ENCODE measurements at places on chromosomes 1 and 21.

DNA sequence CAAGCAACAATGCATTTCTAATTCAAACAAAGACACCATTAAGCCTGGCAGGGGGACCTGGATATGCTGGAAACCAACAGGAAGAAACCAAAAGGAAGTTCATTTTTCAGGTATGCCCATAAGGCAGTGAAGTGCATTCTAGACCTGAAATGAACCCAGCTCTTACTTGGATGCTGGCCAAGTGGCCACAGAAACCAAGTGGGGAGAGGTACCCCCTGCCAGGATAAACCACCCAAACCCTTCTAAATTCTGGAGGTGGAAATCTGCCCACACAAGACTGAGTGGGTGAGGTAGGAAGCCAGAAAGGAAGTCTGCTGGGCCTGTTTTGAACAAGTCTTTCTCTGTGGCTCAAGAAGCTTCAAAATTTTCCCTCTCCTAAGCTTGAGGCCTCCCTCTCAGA, 2.6 kb downstream of the CD5L start:
- DNase-seq, result no peak

DNA sequence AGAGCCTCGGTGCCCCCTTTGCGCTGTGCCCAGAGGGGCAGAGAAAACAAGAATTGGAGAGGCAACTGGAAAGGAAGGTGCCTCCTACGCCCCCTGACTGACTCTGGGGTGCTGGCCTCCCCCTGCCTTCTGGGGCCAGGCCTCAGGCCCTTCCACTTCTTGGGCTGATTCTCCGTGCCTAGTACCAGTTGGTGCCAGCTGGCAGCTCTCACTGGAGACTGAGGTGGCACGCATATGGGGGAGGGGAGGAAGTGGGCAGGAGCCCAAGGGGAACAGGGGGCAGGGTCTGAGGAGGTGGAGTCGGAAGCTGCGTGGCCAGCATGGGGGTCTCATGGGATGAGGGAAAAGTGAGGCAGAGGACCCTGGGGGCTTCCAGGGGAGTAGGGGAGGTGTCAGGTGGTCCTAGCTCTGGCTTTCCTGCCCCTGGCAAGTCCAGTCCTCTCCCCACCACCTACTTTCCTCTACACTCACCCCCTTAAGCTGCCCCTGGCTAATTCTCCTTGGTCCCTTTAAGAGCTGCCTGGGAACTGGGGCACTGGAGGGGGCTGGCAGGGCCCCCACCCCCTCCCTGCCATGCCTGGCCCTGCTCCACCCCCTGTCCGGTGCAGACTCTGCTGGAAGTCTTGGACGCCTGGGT, 6.5 kb upstream of the SEMA4A start:
- DNase-seq, result no peak

DNA sequence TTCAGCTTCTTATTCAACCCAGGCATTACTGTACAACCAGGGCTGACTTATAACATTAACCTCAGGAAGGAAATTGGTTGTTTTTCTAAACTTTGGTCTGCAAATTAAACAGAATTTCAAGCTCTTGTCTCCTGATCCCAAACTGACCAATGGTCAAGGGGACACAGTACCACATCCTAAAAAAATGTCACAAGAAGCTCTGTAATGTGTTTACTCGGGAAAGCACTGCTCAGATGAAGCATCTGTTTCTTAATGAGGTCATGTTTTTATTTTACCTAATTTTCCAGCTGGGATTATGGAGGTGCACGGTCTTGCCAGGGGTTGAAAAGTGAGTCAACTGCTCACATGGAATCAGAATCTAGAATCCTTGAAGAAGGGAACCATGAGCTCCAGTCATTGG, 18.7 kb downstream of the ADAMTS5 start:
- DNase-seq, result no peak

- no peak for DNase-seq
These were observed 327.0 kb downstream of the NPHP4 start for GRCh38 chr1:5664906-5665875.

GRCh38 chr1:179298952-179299351, 5.4 kb downstream of the SOAT1 start:
- DNase-seq, result no peak

- DNase-seq, result no peak
These were observed 452 bp downstream of the LEFTY2 start for GRCh38 chr1:225940385-225941151.

DNA sequence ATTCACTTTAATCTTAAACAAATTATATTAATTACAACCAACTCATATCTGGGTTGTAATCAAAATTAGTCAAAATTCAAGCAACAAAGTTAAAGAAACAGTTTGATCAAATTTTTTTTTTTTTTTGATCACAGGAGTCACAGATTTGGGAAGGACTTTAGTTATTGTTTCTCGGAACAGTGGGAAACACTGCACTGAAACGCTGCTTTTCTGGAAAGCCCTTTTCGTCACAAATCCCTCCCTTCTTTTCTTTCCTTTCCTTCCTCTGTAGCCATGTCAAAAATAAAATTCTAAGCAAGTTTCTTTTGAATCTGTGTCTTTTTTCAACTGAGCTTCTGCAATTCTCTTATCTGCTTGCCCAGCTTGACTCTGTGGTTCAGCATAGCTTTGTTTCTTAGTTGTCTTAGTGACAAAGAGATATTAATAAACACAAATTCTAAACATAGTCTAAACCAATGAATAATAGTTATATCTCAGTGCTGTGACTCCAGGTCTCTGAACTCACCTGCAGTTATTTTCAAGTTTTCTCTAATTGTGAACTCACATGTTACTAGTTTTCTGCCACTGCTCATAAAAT, 53.8 kb downstream of the PTGS2 start:
- DNase-seq, result no peak

DNA sequence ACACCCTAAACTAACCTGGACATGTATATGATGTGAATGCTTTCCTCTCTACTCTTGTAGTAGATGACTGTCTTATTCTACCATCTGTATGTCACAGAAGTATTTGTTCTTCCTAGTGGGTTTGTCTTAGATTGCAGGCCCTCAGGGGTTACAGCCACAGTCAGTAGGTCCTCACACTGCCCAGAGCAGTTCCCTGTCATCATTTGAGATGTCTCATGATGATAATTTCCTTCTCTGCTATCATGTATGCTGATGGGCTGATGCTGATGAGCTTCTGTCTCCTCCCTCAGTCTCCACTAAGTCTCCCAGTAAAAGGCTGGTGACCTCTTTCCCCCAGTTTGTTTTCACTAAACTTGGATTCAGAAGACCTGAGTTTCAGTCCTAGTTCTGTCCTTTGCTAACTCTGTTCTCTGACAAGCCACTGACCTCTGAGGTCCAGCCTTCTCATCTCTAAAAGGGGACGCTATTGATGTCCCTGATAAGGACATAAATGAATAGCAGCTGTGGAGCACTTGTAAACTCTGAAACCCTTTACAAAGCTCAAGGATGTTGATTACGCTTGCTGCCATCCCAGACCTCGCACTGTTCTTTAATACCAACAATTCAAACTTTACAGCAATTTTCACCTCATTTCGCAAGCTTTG, 3.1 kb upstream of the ETV3 start:
- DNase-seq, result no peak

DNA sequence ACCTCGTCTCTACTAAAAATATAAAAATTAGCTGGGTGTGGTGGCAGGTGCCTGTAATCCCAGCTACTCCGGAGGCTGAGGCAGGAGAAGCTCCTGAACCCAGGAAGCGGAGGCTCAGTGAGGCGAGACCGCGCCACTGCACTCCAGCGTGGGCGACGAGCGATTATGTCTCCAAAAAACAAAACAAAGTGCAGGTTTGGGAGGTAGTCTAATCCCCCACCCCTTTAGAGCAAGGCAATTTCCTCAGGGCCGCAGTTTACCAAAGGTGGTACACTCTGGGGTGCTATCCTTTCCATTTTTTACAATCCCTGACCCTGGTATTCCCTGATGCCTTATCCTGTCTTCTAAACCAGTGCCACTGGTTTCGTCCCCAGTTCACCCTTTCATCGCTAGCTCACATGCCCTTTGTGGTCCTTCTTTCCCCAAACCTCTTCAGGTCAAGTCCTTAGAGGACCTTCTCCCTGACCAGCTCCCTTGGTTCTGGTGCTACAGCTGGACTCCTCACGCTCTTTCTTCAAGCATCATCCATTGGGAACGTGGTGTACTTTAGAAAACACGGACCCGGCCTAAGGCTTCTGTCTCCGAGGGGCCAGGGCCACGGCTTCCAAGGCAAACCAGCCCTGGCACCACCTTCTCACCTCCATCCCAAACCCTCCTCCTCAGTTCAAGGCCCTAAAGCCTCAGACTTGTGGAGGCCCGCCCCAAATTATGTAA, 873 bp downstream of the IFT25 start:
- no peak for DNase-seq

DNA sequence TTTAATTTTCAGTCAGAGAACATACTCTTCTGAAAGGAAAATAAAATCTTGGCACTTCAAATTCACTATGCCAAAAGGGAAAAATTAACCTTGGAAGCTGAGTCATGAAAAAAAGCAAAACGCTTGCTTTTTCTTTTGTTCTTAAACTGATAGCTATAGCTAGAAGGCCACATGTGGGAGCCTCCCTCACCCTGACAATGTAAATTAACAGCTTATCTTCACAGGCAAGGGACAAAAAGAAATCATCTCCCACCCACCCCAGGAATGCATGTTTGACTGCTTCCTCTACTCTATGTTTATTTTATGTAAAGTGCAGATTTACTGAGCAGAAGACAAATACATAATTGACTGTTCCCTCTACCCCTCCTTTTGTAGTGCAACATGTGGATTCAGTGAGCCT, 38.0 kb downstream of the EBNA1BP2 start:
- no peak for DNase-seq

GRCh38 chr1:181768211-181768929, 285.1 kb downstream of the CACNA1E start:
- no peak for DNase-seq

- DNase-seq, result no peak
These were observed 45.9 kb downstream of the DUSP10 start for GRCh38 chr1:221696027-221696426.

DNA sequence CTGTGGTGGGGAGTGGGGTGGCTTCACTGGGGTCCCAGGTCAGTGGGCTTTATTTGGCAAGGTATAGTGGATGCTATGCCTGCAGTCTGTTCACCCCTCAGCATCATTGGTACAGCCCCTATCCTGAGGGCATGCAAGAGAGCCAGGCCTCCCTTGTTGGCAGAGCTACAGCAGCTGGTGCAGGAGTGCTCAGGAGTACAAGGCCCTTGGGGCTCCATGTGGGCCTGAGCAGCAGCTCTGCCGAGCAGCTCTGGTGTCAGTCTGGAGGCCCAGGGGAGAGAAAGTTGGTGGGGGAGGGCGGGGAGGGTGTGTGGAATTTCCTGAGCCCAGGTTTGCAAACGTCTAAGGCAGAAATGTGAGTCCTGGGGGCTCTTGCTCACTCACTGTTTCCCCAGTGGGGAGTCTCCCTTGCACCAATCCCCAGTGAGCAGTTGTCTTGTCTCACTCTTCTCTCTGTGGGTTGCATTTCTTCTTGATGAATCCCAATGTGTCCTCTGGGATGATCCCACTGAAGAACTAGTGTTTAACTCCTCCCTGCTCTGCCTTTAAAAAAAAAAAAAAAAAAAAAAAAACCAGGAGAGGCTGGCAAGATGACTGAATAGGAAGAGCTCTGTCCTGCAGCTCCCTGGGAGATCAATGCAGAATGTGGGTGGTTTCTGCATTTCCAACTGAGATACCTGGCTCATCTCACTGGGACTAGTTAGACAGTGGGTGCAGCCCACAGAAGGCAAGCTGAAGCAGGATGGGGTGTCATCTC, 39.5 kb upstream of the CYP4X1 start:
- DNase-seq, result no peak

GRCh38 chr1:202588503-202589189, 121.6 kb downstream of the SYT2 start:
- no peak for DNase-seq

- DNase-seq, result peak; percentile 96
These were observed 1528.0 kb upstream of the TPTE start for GRCh38 chr21:8993284-8993942.

- no peak for DNase-seq
These were observed 5.6 kb downstream of the JAK1 start for GRCh38 chr1:64960731-64961130.

DNA sequence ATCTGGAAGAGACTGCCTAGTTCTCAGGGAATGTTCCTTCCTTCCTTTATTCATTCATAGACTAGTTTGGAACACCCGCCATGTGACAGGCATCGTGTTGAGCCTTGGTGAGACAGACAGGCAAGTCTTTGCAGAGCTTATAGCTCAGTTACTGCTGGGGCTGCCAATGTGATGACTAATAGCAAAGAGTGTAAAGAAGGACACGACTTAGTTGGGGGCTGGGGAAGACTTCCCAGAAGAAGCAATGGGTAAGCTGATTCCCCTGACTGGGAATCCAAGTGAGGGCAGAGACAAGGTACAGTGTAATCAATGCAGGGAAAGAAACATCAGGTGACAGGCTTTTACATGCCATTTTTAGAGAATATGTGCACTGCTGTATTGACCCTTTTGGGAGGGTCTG, 51.2 kb downstream of the TENT5C start:
- peak; percentile 12 for DNase-seq

- DNase-seq, result peak; percentile 58
These were observed 32.2 kb upstream of the MED18 start for GRCh38 chr1:28296401-28297261.

- DNase-seq, result no peak
These were observed 46.8 kb downstream of the TRPM2 start for GRCh38 chr21:44399955-44400790.

GRCh38 chr1:219965285-219966070, 37.1 kb upstream of the SLC30A10 start:
- DNase-seq, result no peak

DNA sequence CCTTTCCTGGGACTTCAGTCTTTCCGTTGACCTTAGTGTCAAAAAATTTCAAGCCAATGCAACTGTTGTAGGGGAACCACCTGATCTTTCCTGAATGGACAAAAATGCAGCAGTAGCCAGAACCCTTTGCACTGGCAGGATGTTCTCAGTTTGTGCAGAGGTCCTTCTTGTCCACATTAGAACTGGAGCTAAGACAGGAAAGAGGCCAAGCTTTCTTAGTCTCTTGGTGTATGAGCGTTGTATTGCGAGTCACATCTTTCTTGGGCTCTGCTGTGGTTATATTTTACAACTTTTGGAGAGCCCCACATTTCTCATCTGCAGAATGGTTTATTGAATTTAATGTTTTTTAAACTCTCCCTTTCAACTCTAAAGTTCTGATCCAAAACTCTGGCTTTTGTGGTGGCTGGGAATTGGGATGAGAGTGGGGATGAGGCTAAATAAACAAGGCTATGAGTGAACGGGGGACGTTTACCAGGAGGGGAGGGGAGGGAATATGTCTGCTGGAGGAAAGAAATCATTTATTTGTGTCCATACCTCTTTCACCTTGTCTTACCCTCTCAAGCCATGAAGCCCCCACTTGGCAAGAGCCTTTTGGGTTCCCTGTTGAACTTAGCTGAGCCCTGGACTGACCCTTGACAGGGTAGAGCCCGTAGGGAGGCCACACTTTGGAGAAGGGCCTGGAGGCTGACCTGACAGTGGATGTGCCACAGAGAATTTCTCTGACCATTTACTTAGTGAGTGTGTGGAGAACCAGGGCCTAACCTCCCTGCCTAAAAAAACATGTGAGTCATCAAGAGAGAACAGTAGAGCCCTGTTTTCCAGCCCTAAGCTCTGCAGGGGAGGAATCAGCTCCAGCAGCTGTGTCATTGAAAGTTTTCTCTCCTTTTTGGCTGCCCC, 586 bp downstream of the CHI3L2 start:
- DNase-seq, result peak; percentile 81

Data from SW480 (cell line).